Stimulated activated CD4-positive, alpha-beta T cell treated with anti-CD3 and anti-CD28 coated beads, TNF-alpha, amount 100 ng/mL, for 24 hours (primary cell): ENCODE measurements at places on chromosomes 1 and 21.

DNA sequence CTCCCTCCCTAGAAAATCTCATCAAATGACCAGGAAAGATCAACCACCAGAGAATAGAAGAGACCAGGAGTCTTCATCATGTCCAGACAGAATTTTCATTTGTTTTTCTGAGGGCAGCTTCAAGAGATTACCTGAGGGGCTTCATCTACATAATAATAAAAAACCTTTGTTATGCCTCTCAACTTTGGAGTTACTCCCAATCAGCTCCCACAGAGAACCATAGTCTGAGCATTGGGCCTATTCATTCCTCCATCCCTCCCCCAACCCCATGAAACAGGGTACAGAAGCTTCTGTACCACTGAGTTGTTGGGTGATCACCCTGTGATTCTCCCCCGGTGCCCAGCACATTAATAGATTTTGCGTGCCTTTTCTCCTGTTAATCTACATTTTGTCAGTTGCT, 53.3 kb upstream of the PRRC2C start:
- no peak for DNase-seq

DNA sequence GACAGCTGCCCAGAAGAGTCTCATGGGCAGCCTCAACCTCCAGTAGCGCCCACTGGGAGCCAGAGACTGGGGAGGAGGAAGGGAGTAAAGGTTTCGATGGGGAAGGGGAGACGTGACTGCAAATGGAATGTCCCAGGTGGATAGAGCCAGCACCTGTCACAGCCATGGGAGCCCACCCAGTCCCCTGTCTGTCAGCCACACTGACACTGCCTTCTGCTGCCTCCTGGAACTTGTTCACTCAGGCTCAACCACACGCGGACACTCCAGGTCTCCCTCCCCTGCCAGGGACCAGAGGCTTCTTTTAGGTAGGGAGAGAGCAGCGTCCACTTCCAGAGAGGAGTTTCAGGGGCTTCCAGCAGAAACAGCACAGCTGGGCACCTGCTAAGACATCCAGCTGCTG, 346.3 kb downstream of the NPHP4 start:
- DNase-seq, result no peak

DNA sequence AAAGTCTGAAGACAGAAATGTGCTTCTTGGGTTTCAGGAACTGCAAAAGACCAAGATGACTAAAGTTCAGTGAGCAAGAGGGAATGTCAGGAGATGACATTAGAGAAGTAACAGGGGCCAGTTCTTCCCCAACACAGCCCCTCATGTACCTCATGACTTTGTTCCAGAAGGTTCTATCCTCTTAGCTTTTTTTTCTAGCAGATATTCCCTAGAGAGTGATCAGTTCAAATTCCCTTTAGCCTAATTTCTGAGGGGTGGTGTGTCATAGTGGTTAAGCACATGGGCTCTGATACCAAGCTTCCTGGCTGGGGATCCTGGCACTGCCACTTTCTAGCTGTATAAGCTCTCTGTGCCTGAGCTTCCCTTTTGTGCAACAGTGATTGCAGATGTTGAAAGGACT, 108.0 kb downstream of the LBR start:
- DNase-seq, result no peak

DNA sequence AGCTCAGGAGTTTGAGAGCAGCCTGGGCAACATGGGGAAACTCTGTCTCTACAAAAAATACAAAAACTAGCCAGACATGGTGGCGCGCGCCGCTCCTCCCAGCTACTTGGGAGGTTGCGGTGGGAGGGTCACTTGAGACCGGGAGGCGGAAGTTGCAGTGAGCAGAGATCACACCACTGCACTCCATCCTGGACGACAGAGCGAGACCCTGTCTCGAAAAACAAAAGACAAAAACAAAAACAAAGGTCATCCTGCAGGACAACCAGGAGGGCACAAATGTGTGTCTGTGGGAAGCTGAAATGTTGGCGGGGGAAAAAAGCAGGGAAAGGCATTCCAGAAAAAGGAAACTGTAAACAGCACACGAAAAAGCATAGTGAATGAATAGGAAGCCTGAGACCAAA, 104.1 kb upstream of the HNRNPU start:
- DNase-seq, result no peak

GRCh38 chr1:8464377-8464776, 146.5 kb downstream of the SLC45A1 start:
- no peak for DNase-seq

DNA sequence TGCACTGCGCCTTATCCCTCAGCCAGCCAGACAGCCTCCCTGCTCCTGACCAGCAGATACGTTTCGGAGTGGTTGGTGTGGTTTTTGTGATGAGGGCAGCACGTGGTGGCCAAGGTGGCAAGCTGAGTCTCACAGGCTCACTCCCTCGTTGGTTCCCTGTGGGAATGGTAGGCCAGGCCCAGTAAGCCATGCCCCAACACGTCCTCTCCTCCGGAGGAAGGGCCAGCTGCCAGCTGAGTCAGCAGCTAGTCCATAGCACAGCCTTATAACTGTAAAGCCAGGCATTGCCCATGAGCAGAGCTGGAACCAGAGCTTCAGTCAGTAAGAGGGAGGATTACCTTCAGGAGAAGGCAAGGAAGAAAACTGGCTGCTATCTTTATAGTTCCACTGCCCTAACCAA, 29.5 kb downstream of the SZRD1 start:
- DNase-seq, result no peak

DNA sequence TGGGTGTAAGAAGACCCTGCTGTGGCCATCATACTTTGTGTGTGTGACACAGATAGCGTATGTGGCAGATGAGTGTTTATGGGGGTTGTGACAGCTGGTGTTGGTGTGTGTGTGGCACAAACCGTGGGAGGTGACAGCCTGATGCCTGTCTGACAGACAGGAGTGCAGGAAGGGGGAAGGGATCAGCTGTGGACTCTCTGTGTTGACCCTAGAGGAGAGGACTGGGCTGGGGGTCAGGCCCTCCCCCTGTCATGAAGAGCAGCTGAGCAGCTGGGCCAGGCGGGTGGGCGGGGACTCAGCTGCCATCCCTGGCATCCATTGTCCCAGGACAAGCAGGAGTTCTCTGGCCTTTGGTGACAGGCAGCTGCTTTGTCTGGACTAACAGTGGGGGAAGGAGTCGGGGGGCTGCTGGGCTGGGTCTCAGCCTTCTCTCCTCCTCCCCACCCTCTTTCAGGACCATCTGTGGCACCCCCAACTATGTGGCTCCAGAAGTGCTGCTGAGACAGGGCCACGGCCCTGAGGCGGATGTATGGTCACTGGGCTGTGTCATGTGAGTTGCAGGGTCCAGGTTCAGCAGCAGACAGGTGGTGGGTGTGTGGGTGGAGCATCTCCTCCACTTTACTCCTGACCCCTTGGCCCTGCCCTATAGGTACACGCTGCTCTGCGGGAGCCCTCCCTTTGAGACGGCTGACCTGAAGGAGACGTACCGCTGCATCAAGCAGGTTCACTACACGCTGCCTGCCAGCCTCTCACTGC, 2.3 kb downstream of the PLK3 start:
- no peak for DNase-seq

DNA sequence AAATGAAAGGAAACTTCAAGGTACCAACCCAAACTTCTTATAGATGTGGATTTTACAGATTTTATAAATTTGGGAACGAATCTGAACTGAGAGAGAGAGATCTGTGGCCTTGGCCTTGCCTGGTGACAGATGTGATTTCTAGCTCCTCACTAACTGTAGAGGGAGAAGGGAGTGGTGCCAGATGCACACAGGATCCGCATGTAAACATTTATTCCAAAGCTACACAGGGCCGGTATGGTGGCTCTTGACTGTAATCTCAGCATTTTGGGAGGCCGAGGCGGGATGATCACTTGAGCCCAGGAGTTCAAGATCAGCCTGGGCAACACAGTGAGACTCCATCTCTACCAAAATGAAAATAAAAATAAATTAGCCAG, 77.1 kb downstream of the PGBD5 start:
- no peak for DNase-seq

GRCh38 chr1:33433509-33434362, 2.8 kb upstream of the PHC2 start:
- no peak for DNase-seq

GRCh38 chr1:226582966-226583365, 34.4 kb downstream of the STUM start:
- DNase-seq, result no peak

- no peak for DNase-seq
Measured at GRCh38 chr1:19342062-19342750, 30.1 kb downstream of the SLC66A1 start.

DNA sequence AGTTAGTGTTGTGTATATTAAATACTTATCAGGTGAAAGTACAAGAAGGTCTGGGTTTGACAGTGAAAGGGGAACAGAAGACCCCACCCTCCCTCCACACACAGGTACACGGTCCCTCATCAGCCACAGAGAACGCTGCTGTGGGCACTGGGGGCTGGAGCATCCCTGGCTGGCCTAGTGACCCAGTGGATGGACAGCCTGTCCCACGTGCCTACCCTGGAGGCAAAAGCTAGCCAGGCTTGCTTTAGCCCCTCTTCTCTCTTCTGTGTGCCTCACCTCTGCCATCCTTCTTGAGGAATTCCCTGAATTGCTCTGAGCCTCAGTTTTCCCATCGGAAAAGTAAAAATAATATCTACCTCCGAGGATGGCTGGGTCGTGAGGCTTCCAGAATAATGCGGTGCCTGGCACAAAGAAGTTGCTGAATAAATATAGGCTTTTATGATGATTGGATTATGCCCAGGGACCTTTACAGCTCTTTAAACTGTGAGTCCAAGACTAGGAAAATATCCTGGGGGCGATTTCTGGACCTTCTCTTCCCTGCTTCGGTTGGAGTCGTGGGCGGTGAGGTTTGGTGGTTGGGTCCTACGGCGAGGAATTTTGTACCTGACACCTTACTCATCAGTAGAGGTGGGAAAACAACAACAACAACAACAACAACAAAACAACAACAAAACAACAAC, 918 bp downstream of the IFNLR1 start:
- no peak for DNase-seq

DNA sequence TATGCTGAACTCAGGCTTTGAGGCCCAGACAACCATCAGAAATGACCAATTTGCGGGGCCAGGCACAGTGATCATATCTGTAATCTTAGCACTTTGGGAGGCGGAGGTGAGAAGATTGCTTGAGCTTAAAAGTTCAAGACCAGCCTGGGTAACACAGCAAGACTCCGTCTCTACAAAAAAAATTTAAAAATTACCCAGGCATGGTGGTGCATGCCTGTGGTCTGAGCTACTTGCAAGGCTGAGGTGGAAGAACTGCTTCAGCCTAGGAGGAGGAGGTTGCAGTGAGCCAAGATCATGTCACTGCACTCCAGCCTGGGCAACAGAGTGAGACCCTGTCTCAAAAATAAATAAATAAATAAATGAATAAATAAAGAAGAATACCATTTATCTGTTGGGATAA, 156.5 kb downstream of the EIF4G3 start:
- DNase-seq, result no peak

DNA sequence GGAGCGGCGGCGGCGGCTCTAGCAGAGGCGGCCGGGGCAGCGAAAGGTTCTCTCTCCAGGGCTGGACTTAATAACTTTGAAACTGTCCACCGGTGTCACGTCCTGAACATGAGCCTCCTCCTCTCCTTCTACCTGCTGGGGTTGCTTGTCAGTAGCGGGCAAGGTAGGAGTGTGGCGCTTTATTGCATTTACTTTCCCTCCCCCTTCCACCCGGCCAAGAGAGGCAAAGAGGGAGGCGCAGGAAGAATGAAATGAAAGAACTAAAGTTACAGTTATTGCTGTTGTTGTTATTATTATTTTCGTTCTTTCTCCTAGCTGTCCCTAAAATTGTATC, 214 bp downstream of the NCAM2 start:
- no peak for DNase-seq

DNA sequence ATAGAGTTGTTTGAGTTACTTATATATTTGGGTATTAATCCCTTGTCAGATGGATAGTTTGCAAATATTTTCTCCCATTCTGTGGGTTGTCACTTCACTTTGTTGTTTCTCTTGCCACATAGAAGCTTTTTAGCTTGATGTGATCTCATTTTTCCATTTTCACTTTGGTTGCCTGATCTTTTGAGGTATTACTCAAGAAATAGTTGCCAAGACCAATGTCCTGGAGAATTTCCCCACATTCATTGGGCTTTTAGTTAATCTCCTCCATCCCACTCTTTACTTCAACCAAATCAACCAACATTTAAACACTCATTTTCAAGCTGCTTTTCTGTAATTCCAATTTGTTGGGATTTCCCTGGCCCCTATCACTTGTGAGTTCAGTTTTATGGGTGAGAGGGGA, 69.0 kb downstream of the LEPR start:
- DNase-seq, result no peak

DNA sequence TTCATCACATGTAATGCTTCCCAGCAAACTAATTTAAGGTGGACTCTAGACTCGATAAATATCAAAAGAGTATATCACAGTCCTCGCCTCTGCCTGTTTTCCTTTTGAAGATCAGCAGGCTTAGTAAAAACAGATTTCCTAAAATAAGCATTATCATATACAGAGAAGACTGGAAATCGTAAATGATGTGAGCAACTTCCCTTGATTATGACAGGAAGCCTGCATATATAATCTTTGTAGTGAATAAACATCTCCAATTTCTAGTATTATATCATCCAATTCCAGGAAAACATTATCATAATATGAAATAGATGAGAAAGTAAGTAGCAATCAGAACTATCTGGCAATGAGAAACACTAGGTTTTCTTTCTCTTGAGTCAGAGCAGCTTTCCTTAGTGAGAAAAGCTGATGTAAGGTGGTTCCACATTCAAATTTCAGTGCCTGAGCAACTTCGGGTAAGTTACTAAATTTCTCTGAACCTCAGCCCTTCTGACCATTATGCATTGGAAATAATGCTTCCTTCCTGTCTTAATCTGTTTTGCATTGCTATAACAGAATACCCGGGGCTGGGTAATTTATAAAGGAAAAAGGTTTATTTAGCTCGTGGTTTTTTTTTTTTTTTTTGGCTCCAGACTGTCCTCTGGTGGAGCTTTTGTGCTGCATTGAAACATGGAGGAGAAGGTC, 12.6 kb upstream of the POU2F1 start:
- no peak for DNase-seq

- DNase-seq, result no peak
Measured at GRCh38 chr1:6294080-6294889, 33.4 kb upstream of the GPR153 start.

DNA sequence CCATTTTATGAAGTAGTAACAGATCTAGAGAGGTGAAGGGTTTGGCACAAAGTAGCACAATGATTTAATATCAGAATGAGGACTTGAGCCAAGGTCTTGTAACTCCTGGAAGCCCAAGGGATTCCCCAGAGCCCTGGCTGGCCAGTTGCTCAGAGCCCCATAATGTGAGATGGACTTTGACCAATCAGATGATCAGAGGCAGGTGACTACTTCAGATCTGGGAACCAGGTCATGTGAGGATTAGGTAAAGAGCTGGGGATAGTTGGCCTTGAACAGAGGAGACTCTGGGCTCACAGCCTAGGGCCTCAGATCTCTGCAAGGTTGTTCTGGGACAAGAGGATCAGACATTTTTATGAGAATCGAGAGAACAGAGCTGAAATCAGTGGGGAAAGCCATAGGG, 18.9 kb downstream of the SHISAL2A start:
- no peak for DNase-seq
